ENCODE measurements at places on chromosomes 4 and X.

GRCh38 chr4:16416601-16417000 is 190.3 kb upstream of the TAPT1 start:
- no peaks in the 10 kb centered on the region for H3K36me3 ChIP-seq
- peaks cover 18% of the 10 kb centered on the region for H3K27me3 ChIP-seq
- peaks cover 8% of the 10 kb centered on the region for H3K4me1 ChIP-seq
- H3K4me3 ChIP-seq = no peak overlapping the region

GRCh38 chr4:158020734-158021346 is 152.0 kb downstream of the GASK1B start:
- no peaks in the 10 kb centered on the region for H3K36me3 ChIP-seq
- no peaks in the 10 kb centered on the region for H3K27me3 ChIP-seq
- peak; percentile 68 for DNase-seq
- H3K27ac ChIP-seq = peak overlapping the region; percentile 96

DNA sequence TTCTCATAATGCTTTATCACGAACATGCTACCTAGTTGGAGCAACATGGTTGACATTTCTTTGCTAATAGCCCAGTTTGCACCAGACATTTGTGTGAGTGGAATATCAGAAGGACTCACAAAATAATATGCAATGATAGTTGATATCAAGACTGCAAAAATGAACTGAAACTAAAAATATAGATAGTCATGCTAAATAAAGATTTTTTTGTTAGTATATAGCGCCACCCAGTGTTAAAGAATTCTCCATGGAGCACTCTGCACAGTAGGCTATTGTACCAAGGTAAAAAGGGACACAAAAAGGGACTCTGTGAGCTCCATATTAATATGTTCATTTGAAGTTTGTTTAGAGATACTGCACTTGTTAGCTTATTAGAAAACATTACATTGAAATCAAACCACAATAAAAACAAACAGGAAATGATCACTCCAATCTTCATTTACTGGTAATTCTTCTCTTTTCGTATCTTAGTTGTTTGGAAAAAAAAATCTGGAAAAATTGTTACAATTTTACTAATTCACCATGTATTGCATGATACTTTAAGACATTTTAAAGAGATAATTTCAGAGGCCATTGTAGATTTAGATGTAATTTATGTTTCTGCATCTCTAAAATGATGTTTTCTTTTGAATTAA is 1509.6 kb downstream of the ADGRL3 start:
- peak overlapping the region; percentile 70 for H3K4me3 ChIP-seq
- H3K36me3 ChIP-seq = no peaks in the 10 kb centered on the region
- no peak overlapping the region for H3K27ac ChIP-seq
- H3K27me3 ChIP-seq = no peaks in the 10 kb centered on the region

- H3K27me3 ChIP-seq = no peaks in the 10 kb centered on the region
- H3K4me3 ChIP-seq = no peak overlapping the region
These were observed 9.4 kb upstream of the MMAA start for GRCh38 chr4:145609481-145610427.

- H3K4me1 ChIP-seq = peaks cover 7% of the 10 kb centered on the region
- no peak for DNase-seq
- no peak overlapping the region for H3K27ac ChIP-seq
- H3K36me3 ChIP-seq = no peaks in the 10 kb centered on the region
These were observed 36.9 kb downstream of the LAMTOR3 start for GRCh38 chr4:99857307-99857706.

DNA sequence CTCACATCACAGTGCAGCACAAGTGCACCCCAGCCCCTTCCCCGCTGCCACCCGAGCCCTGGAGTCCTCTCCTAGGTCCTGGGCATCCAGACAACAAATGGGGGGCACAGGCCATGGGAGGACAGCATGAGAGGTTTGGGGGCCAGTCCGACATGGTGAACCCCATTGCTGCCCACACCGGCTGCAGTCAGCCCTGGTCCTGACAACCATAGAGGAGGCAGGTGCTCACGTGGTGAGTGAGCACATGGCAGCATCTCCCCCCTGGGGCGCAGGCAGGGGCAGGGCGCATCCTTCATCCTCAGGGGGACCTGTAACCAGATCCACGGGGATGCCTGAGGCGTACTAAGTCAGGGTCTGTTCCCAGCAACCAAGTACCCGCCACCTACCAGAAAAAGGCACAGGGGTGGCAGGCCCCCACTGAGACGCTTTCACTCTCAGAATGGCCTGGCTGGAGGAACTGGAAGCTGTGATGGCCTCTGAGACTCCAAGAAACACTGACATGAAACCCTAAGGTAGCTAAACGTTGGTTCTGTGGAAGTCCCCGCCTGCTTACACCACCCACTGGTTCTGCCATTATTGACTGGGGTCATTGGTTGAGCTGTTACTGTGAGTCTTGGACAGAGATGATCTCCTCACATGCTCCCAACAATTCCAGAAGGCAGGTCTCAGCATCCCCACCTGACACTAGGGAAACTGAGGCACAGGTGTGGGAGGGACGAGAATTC is 6.5 kb downstream of the ZFYVE28 start:
- peaks cover 10% of the 10 kb centered on the region for H3K4me1 ChIP-seq
- H3K36me3 ChIP-seq = no peaks in the 10 kb centered on the region
- peaks cover 11% of the 10 kb centered on the region for H3K27me3 ChIP-seq
- peak overlapping the region; percentile 71 for H3K4me3 ChIP-seq
- no peak overlapping the region for H3K27ac ChIP-seq

- no peaks in the 10 kb centered on the region for H3K4me1 ChIP-seq
- H3K4me3 ChIP-seq = no peak overlapping the region
- DNase-seq = no peak
- H3K27me3 ChIP-seq = peaks cover 48% of the 10 kb centered on the region
- no peak overlapping the region for H3K27ac ChIP-seq
These were observed 98.6 kb upstream of the NKX1-1 start for GRCh38 chr4:1504595-1505500.

GRCh38 chrX:70096052-70096451 is 33.8 kb downstream of the OTUD6A start:
- peaks cover 24% of the 10 kb centered on the region for H3K27me3 ChIP-seq
- DNase-seq = peak; percentile 51
- no peak overlapping the region for H3K27ac ChIP-seq
- H3K4me1 ChIP-seq = no peaks in the 10 kb centered on the region
- H3K4me3 ChIP-seq = no peak overlapping the region
- H3K36me3 ChIP-seq = no peaks in the 10 kb centered on the region

- no peaks in the 10 kb centered on the region for H3K4me1 ChIP-seq
- DNase-seq = peak; percentile 52
- no peak overlapping the region for H3K4me3 ChIP-seq
These were observed 547.5 kb downstream of the SMARCA1 start for GRCh38 chrX:128975745-128976144.

GRCh38 chrX:119618439-119618838 is 12.2 kb upstream of the NKRF start:
- H3K36me3 ChIP-seq = no peaks in the 10 kb centered on the region
- no peak for DNase-seq
- H3K27me3 ChIP-seq = peaks cover 17% of the 10 kb centered on the region
- no peak overlapping the region for H3K27ac ChIP-seq
- no peak overlapping the region for H3K4me3 ChIP-seq

- no peaks in the 10 kb centered on the region for H3K27me3 ChIP-seq
- peak overlapping the region; percentile 12 for H3K4me3 ChIP-seq
- H3K4me1 ChIP-seq = peaks cover 24% of the 10 kb centered on the region
These were observed 151.3 kb upstream of the TTC29 start for GRCh38 chr4:147096667-147097604.

- H3K27ac ChIP-seq = no peak overlapping the region
- DNase-seq = peak; percentile 81
- no peaks in the 10 kb centered on the region for H3K36me3 ChIP-seq
- no peaks in the 10 kb centered on the region for H3K27me3 ChIP-seq
These were observed 242.3 kb upstream of the KCNIP4 start for GRCh38 chr4:22190855-22191254.

Data from MCF 10A (cell line).